ENCODE measurements at places on chromosomes 7 and 10.
A peak's percentile ranks its signal among the peaks of the same experiment; 100 is the strongest.

GRCh38 chr7:111801277-111801676 is 239.0 kb upstream of the IMMP2L start:
- no peak for DNase-seq

DNA sequence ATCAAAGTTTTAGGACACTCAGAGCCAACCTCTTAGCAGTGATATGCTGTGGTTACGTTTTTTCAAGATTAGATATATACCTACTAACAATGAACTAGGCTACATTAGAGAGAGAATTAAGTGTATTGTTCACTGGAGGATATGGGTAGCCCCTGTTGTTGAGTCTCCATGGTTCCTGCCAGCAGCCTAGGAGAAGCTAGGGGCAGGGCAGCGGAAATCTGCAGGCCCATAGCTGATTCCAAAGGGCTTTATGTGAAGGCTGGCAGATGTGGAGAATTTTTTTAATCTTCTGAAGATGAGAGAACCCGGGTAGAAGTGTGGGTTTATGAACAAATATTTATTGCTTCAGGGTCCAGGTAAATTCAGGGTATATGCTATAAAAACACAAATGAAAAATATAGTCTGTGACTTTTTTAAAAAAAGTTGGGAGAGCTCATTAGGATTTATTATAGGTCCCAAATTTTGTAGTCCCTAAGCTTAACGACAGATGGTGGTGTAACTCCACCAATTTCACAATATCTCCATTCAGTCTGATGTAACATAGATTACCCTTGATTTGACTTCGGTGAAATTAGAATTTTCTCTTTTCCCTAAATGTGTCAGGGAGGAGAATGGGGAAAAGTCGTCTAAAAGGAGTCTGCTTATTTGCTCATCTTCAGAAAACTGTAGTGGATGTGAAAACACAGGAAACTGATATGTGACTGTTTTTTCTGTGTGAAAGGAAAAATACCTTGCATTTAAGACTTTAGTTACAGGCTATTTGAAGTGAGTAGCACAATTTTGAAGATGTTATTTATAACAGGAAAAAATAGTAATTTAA is 163.0 kb upstream of the PPP1R3A start:
- DNase-seq, result peak; percentile 78

- no peak for DNase-seq
Measured at GRCh38 chr7:104008107-104008506, 18.6 kb upstream of the RELN start.

- DNase-seq, result no peak
Measured at GRCh38 chr10:77428691-77429395, 208.8 kb downstream of the KCNMA1 start.

All from MM.1S (cell line).